ENCODE measurements at places on chromosomes 6 and 20.

GRCh38 chr6:131061751-131062119, 1.3 kb downstream of the EPB41L2 start:
- DNase-seq = no peak

DNA sequence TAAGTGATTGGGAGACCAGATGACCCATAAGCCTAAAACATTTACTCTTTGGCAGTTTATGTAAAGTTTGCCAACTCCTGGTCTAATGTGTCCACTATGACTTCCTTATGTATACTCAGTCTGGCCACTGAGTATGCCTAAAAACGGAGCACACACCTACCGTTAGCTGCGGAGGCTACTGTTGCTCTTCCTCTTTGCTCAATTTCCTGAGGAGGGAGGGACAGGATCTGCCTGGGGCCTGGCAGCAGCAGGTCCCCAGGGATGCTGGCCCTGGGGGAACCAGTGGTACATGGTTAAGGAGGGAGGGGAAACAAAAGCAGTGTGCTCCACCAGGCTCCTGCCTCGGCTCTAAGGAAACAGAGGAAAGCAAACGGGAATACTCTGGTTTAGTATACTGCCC, 113.5 kb downstream of the CDYL start:
- no peak for DNase-seq

GRCh38 chr6:15443119-15443830, 197.4 kb downstream of the JARID2 start:
- DNase-seq = peak; percentile 70

DNA sequence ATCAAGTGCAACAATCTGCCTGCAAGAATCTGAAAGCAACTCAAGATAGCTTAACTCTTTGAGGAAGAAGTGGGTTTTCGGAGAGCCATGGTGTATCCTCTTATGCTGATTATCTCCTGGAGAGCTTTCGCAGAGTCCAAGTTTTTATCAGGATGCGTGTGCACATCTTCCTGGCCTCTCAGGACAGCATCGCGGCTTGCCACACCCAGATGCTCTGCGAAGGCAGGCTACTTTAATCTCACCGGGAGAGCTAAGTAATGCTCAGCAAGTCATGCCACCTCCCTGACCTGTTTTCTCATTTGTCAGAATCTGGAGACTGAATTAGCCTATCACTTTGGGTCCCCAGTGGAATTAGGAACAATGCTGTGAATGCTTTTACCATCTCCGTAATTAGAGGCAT, 52.9 kb downstream of the TTI1 start:
- DNase-seq = no peak

GRCh38 chr6:165941249-165941775, 226.3 kb downstream of the TBXT start:
- no peak for DNase-seq

GRCh38 chr6:118952683-118953082, 17.7 kb upstream of the MCM9 start:
- DNase-seq = no peak

- no peak for DNase-seq
Observed at GRCh38 chr6:157424491-157425020, 43.6 kb downstream of the ZDHHC14 start.

DNA sequence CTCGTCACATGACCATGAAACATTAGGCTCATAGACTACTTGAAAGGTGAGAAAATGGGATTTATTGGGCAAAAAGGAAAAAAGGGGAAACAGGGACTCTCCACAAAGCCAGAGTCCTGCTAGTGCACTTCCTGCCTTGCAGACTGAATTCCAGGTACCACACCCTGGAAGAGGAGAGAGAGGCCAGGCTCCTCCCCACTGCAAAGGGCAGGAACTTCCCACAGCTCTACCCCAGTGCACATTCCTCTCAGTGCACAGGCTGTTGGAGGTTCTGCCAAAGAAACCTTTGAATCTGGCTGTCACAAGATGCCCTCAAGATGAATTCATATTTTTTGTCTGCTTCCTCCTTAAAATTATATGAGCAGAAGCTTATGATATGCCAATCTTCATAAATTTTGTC, 920.4 kb upstream of the GJE1 start:
- DNase-seq = peak; percentile 14

Data from PC-9 (cell line).